Caco-2 (cell line): ENCODE measurements at places on chromosomes 13 and 19. TPM values are rescaled to one million over a fixed set of nuclear protein-coding genes. Genes with fewer than 3 reads are reported as not detected.

- H3K4me3 ChIP-seq: no peak overlapping the region
- no peaks in the 10 kb centered on the region for H3K27me3 ChIP-seq
- DNase-seq: no peak
Observed at GRCh38 chr19:57566396-57567265, 7.0 kb upstream of the ZNF550 start.

GRCh38 chr13:106612688-106613087 lies 44.8 kb upstream of the ARGLU1 start:
- no peaks in the 10 kb centered on the region for H3K36me3 ChIP-seq
- peaks cover 4% of the 10 kb centered on the region; the same call in 1 of the 2 replicates for H3K4me1 ChIP-seq
- DNase-seq: no peak
- no peak overlapping the region for H3K4me3 ChIP-seq

- H3K4me1 ChIP-seq: peaks cover 14% of the 10 kb centered on the region
- DNase-seq: no peak
- no peaks in the 10 kb centered on the region for H3K27me3 ChIP-seq
Observed at GRCh38 chr13:80348750-80349149, 7.8 kb upstream of the SPRY2 start.

DNA sequence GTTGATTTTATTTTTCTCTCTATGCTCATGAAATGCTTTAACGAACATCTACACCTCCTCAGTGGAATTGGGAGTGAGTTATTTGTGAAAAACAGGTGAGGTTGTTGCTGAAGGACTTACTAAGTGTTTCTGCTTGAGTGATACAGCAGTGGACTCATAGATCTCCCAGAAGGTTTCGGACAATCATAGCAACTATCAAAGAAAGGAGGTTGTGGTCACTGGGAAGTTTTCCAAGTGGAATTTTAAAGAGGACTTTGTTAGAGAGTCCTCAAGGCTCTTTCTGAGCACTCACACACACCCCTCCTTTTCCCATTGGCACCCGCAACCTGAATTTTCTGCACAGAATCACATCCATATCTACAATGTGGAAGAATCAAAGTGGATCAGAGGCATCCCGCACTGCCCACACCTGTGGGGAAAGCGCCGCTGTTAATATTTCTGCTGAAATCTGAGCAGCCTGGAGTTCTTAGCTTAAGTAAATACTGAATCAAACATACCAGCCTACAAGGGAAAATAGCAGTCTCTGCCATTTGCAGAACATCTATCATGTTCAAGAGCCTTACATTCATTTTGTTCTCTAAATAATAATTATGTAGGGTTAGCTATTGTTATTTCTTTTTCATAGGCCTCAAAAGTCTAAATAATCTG lies 719.4 kb downstream of the DIAPH3 start:
- H3K27me3 ChIP-seq: no peaks in the 10 kb centered on the region
- H3K36me3 ChIP-seq: no peaks in the 10 kb centered on the region
- no peak overlapping the region for H3K4me3 ChIP-seq
- H3K4me1 ChIP-seq: peaks cover 19% of the 10 kb centered on the region

Gene KLK12
- total RNA-seq: not detected in 2 replicates

Gene CACNG7
- not detected in 2 replicates for total RNA-seq

Gene SHFL
- total RNA-seq: 3.6 and 6.2 TPM in 2 replicates
